Sigmoid colon (tissue), 7 donors: ENCODE measurements at places on chromosomes 2 and 18. TPM values are rescaled to one million over a fixed set of nuclear protein-coding genes. Genes with fewer than 3 reads are reported as not detected.

Gene PLB1
- 6.4 TPM for total RNA-seq

Gene GYPC
- total RNA-seq: 123 TPM

Gene EGR4
- 0.14 TPM for total RNA-seq

Gene FOXD4L1
- total RNA-seq: 0.14 TPM

Gene POMC
- 19.7 TPM for total RNA-seq

Gene CFAP53
- not detected for total RNA-seq

Gene SF3B1
- 475 TPM for total RNA-seq

Gene CIB4
- total RNA-seq: not detected

Gene KCTD18
- 18.1 TPM for total RNA-seq

Gene CFAP210
- not detected for total RNA-seq

Gene FSHR
- total RNA-seq: not detected

- H3K4me1 ChIP-seq: peaks cover 62% of the 10 kb centered on the region
- H3K27me3 ChIP-seq: no peaks in the 10 kb centered on the region
- H3K27ac ChIP-seq: peak overlapping the region; percentile 92
- peaks cover 8% of the 10 kb centered on the region for H3K36me3 ChIP-seq
- no peak overlapping the region for H3K4me3 ChIP-seq
These were observed 100.7 kb upstream of the MCFD2 start for GRCh38 chr2:47016172-47016913.

GRCh38 chr2:34345030-34345429, 745.9 kb upstream of the FAM98A start:
- H3K4me3 ChIP-seq: no peak overlapping the region
- H3K36me3 ChIP-seq: no peaks in the 10 kb centered on the region
- H3K27me3 ChIP-seq: no peaks in the 10 kb centered on the region
- H3K27ac ChIP-seq: no peak overlapping the region
- H3K4me1 ChIP-seq: no peaks in the 10 kb centered on the region

GRCh38 chr18:34802959-34803358, 92.9 kb downstream of the DTNA start:
- no peak overlapping the region for H3K4me3 ChIP-seq
- H3K27ac ChIP-seq: no peak overlapping the region

- H3K27me3 ChIP-seq: no peaks in the 10 kb centered on the region
- DNase-seq: peak; percentile 57
- H3K36me3 ChIP-seq: no peaks in the 10 kb centered on the region
- H3K27ac ChIP-seq: no peak overlapping the region
- H3K4me1 ChIP-seq: no peaks in the 10 kb centered on the region
These were observed 268.6 kb downstream of the EIPR1 start for GRCh38 chr2:3108710-3109702.

DNA sequence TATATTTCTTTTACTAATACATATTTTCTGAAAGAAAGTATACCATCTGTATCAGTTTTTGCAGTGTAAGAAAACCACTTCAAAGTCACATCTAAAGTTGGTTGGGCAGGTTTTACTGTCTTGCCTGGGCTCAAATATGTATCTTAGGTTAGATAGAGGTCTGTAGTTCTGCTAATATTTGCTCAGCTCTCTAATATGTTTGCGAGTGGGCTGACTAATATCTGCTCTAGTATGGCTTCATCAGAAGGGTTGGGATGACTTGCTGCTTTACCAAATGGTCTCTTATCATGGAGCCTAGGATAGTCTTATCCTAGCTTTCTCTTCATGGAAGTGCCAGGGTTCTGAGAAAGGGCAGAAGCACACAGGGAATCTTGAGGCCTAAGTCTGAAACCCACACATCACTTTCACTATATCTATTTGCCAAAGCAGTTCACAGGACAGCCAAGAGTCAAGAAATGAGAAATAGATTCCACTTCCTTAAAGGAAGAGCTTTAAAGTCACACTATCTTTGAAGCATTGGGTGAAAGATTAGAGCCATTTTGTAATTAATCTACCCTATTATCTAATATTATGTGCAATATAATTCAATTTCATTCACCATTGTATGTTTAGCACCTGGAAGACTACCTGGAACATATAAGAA, 610.0 kb downstream of the KCNJ3 start:
- no peak for DNase-seq
- no peak overlapping the region for H3K4me3 ChIP-seq
- no peaks in the 10 kb centered on the region for H3K27me3 ChIP-seq
- no peak overlapping the region for H3K27ac ChIP-seq
- H3K4me1 ChIP-seq: no peaks in the 10 kb centered on the region

DNA sequence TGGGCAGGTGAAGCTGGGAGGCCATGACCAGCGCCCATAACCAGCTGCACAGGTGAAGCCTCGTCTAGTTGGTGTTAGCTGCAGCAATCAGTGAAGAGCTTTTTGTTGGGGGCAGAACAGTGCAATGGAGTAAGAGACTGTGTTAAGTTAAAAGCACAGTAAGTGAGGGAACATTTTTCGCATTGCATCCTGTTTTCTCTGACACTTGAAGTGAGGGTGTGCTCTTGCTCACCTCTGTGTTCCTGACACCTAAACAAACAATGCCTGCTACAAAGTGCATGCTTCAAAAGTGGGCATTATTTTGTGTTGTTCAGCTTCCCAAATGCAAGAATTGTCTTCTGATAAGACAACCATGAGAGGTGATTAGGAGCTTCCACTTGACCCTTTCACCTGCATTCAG, 324.0 kb upstream of the ACVR2A start:
- H3K4me1 ChIP-seq: no peaks in the 10 kb centered on the region
- H3K27ac ChIP-seq: no peak overlapping the region
- no peaks in the 10 kb centered on the region for H3K27me3 ChIP-seq
- no peak for DNase-seq
- no peaks in the 10 kb centered on the region for H3K36me3 ChIP-seq

- no peak overlapping the region for H3K27ac ChIP-seq
- no peaks in the 10 kb centered on the region for H3K4me1 ChIP-seq
- no peaks in the 10 kb centered on the region for H3K36me3 ChIP-seq
- DNase-seq: peak; percentile 33
- H3K4me3 ChIP-seq: no peak overlapping the region
- H3K27me3 ChIP-seq: no peaks in the 10 kb centered on the region
These were observed 82.9 kb upstream of the RAB12 start for GRCh38 chr18:8526332-8526731.

- no peaks in the 10 kb centered on the region for H3K27me3 ChIP-seq
- no peak for DNase-seq
- no peak overlapping the region for H3K27ac ChIP-seq
- no peaks in the 10 kb centered on the region for H3K36me3 ChIP-seq
- no peak overlapping the region for H3K4me3 ChIP-seq
- H3K4me1 ChIP-seq: no peaks in the 10 kb centered on the region
These were observed 168.2 kb downstream of the DPP10 start for GRCh38 chr2:114610677-114611076.

GRCh38 chr2:172606285-172606684, 50.4 kb downstream of the PDK1 start:
- no peaks in the 10 kb centered on the region for H3K36me3 ChIP-seq
- H3K4me1 ChIP-seq: no peaks in the 10 kb centered on the region
- H3K27ac ChIP-seq: no peak overlapping the region
- H3K4me3 ChIP-seq: no peak overlapping the region

GRCh38 chr2:156909983-156910382, 347.5 kb upstream of the GALNT5 start:
- no peaks in the 10 kb centered on the region for H3K36me3 ChIP-seq
- no peak overlapping the region for H3K4me3 ChIP-seq
- DNase-seq: no peak
- H3K27ac ChIP-seq: no peak overlapping the region
- H3K4me1 ChIP-seq: no peaks in the 10 kb centered on the region

DNA sequence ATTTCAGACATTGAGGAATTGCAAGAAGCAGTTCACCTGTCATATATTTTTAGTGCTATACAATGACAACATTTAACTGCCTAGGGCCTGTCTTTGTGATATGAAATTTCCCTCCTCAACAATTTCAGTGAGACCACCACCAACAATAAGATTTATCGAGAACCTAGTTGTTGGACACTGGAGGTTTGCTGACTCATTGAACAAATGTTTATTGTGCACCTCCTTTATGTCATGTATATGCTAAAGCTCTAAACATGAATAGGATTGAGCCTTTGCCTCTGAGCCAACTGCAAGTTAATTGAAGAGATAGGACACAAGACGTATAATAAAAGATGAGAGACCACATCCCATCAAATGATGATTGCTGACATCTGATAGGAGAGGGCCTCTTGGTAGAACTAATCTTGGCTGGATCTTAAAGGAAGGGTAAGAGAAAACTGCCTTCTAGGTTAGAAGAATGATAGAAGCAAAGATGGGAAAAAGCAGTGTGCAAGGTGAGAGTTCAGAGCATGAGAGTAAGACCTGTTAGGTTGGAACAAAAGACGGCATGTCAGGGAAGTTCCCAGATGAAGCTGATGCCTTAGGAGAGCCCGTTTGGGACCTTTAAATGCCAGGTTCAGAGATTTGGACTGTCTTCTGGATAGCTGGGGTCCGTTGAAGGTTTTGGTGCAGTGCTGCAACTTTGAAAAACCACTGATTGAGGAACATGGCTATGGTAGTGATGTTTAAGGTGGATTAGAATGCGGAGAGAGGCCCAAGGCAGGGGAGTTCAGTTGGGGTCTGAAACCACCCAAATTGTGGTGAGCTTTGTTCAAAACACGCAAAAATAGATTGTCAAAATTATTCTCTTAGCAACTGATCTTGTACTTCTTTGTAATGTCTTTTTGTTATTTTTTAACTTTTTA, 133.0 kb upstream of the EML6 start:
- no peaks in the 10 kb centered on the region for H3K27me3 ChIP-seq
- DNase-seq: no peak
- no peak overlapping the region for H3K4me3 ChIP-seq
- H3K4me1 ChIP-seq: peaks cover 26% of the 10 kb centered on the region

DNA sequence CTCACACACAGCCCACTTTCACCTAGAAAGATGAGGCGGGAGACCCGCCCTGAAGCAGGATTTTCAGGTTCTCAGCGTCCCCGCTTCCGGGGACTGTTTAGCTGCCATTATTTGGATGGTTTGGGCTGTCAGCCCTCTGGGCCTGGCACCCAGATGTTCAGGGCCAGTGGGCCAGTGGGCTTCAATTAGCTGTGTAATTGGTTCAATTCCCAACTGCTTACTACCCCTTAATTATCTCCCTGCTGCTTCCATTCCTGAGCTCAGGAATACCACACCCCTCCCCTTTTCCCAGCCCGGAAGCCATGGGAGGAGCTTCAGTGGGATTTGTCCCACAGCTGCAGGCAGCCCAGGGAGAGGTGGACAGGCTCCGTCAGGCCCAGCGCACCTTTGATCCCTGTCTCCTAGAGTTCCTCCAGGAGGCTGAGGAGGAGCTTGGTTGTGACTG, 114.1 kb upstream of the MYCN start:
- no peaks in the 10 kb centered on the region for H3K36me3 ChIP-seq
- H3K27ac ChIP-seq: no peak overlapping the region
- no peaks in the 10 kb centered on the region for H3K27me3 ChIP-seq
- DNase-seq: no peak

DNA sequence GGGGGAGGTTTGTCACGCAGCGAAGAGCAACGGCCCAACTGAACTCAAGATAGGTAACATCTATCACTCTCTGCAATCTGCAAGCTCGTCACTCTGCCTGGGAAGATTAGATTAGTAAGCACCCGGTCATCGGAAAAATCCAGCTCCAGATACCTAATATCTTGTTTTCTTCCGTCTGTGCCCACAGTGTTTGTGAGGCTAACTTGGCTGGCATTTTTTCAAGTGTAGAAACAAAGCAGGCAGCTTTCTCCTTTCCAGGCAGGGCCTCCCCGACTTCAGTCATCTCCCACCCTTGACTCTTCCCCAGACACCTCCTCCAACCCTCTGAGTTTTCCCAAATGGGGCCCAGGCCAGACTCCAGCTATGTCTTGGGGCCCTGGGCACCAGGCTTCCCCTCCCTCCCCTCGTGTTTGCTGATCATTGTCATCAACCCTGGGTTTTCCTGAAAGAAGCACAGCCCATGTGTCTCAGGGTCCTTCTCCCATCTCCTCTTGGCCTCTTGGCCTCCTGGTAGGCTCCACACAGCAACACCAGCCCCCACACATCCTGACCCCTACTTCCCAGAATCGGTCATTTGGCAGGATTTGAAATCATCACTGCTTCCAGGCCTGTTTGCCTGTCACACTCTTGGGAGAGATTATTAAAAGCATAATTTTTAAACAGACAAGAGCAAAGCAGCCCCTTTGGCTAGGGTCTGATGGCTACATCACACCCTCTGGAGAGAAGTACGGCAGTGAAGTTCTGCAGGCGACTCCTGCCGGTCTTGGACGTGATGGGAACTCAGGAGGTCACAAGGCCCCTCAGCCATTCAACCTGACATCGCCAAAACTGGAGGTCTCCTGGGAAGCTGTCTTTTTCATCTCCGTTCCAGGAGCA, 144.9 kb upstream of the ID2 start:
- no peaks in the 10 kb centered on the region for H3K36me3 ChIP-seq
- no peaks in the 10 kb centered on the region for H3K27me3 ChIP-seq
- no peak overlapping the region for H3K27ac ChIP-seq
- H3K4me3 ChIP-seq: no peak overlapping the region
- DNase-seq: peak; percentile 62

DNA sequence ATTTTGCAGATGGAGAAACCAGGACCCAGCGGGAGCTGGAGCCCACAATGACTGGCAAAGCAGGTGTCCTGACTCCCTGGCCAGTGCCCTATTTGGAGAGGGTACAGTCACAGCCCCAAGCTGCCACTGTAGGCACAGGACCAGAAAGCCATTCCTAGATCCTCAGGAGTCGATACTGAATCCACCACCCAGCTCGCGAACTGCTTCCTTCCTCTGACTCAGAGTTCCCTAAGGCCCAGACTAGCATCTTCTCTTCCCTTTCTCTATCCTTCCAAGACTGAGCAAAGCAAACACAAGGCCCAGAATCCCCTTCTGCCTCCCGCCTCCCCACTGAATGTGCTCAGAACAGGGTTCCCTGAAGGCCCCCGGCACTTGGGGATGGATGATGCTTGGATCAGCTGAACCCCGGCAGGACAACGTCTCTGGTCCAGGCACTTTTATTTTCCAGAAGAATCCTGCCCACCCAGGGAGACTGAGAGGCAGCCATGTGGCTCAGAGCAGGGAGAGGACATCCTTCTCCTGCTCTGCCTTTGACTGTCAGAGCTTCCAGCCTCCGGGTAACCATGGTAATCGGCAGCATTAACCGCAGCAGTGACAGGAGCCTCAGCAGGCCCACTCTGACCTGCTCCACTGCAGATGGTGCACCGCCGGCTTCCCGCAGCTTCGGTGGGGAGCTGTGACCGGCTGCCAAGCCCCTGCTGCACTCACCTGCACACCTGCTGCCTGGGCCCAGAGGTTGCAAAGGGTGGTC, 34.8 kb upstream of the KLHL29 start:
- no peak for DNase-seq
- H3K4me1 ChIP-seq: peaks cover 21% of the 10 kb centered on the region
- H3K36me3 ChIP-seq: no peaks in the 10 kb centered on the region
- H3K27me3 ChIP-seq: no peaks in the 10 kb centered on the region
- no peak overlapping the region for H3K4me3 ChIP-seq

DNA sequence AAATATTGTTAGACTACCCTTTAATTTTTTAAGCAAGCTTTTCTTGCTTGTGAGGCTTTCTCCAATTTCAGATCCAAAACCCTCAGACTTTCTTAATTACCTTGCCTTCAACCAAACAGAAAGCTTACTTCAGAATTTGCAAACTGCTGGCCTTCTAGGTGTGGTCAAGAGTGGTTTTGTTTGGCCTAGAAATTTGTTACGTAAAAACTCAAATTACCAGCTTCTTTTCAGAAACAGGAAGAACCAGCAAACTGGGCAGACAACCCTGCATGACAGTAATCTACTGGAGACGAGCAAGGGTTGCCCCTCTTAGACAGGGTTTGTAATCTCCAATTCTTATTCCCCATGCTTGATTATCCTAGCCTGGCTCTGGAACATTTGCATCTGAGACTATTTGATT, 27.1 kb downstream of the SRBD1 start:
- H3K27ac ChIP-seq: no peak overlapping the region
- H3K36me3 ChIP-seq: no peaks in the 10 kb centered on the region
- H3K4me1 ChIP-seq: no peaks in the 10 kb centered on the region
- DNase-seq: no peak
